ENCODE measurements at places on chromosomes 12 and 14.

DNA sequence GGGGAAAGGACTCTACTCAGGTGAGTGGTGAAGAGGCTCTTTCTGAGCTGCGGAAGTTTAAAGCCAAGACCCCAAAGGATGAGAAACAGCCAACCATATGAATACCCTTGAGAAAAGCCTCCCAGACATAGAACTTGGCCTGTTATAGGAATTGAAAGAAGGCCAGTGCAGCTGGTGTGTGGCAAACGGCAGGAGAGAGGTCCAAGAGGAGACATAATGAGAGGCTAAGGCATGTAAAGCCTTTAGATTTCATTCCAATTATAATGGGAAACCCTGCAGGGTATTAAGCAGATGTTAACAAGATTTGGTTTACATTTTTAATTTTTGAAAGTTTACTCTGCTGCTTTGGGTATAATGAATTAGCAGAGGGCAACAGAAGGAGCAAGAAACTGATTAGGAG is 552.1 kb upstream of the FBXO33 start:
- no peak for DNase-seq

DNA sequence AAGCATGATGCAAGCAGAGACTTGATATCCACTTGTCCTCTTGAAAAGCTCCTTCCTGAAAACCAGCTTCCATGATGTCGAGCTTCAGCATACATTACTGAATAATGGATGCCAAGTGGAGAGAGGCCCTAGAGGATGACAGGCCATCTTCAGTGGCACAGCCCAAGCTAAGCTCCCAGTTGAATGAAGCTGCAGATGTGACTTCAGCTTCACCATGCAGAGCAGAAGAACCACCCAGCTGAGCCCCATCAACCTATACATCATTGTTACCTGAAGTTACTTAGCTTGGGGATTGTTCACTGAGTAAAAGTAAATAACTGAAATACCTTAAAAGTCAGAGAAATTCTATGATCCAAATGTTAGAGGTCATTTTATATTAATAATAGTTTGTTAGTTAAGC is 93.6 kb downstream of the HECTD4 start:
- no peak for DNase-seq

- no peak for DNase-seq
Observed at GRCh38 chr14:101937926-101938767, 26.2 kb upstream of the DYNC1H1 start.

- DNase-seq, result no peak
Observed at GRCh38 chr12:65597527-65597926, 226.8 kb upstream of the HMGA2 start.

GRCh38 chr14:92895352-92895878 is 27.5 kb upstream of the CHGA start:
- no peak for DNase-seq

GRCh38 chr14:75232191-75232590 is 46.4 kb upstream of the FOS start:
- no peak for DNase-seq

DNA sequence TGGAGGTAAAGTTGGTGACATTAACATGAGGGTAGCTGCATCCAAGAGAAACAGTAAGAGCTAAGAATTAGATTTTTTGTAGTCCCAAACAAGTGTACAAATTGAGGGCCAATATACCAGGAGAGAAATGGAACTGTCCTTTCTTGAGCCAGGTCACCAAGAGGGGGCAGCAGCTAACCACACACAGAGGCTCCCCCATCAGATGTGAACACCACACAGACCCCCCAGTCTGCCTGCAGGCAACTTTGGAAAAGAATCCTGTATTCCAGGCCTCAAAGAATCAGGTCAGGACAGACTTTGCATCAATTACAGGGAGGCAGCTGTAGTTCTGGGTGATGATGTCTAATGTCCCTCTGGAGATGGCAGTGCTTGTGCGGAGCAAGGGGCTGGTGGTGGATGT is 77.9 kb downstream of the SPTB start:
- DNase-seq, result no peak

DNA sequence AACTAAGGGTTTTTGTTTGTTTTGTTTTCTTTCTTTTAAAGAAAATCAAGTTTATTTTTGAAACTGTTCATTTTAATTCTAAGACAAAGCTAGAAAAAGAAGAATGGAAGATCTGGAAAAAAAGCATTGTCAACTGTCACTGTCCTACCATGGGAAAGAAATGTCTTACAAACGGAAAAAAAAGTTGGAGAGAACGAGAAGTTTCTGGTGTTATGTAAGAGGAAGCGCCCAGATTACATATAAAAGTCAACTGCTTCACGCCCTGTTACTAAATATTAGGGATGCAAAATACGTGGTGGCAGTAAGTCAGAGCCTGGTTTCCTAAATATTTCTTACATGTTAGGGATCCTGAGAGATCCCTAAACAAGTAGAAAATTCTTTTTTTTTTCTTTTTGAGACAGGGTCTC is 14.3 kb upstream of the FBXL14 start:
- DNase-seq, result no peak

GRCh38 chr12:125861299-125862281 is 796.4 kb downstream of the AACS start:
- no peak for DNase-seq

DNA sequence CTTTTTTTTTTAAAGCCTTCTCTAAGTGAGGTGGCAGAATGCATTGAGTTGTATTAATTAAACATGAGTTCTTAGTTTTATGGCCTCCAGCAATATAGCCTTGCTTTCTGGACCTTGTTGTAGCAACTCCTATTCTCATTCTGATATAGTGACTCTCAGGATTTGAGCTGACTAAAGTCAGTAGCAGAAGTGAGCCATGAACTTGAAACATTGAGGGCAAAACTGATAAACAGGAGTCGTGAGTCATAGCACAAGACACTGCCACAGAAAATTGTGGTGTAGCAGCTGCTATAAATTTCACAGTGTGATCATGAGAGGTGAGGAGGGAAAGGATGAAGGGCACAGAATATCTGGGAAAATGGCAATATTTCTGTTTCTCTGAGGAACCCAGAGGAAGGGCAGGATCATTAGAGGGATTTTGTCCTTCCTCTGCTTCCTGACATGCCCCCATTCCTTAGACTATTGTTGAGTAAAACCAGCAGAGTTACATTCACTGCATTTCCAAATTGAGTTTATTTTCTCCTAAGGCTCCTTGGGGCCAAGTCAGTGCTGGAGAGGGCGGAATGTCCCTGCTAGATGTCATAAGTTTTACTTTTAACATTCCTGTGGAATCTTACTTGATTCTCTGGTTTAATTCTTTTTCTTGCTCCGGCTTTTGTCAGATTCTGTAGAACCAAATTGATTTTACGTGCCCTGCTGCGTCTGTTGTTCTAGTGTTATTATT is 7.5 kb downstream of the KLRG1 start:
- no peak for DNase-seq

- no peak for DNase-seq
Observed at GRCh38 chr12:39332661-39333175, 110.2 kb downstream of the KIF21A start.

GRCh38 chr12:2288001-2288400 is 235.2 kb downstream of the CACNA1C start:
- DNase-seq, result no peak

GRCh38 chr14:90605430-90605829 is 208.6 kb downstream of the CALM1 start:
- no peak for DNase-seq

GRCh38 chr12:17992002-17992656 is 97.9 kb downstream of the RERGL start:
- peak; percentile 23 for DNase-seq

DNA sequence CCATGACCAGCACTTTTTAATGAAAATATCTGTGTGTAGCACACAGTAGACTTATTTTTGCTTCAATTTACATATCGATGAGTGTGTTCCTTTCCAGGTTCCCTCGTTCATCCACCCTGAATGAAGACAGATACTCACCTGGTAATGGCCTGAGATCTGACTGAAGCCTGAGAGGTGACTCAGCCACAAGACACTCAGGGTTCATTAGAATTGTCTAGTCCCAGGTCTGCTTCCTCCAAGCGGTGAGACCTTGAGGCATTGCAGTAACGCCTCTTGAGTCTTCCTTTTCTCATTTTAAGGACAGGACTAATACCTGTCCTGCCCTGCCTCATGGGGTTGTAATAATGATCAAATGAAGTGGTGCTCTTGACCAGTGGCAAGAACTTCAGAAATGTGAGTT is 11.5 kb upstream of the KCNK13 start:
- no peak for DNase-seq

DNA sequence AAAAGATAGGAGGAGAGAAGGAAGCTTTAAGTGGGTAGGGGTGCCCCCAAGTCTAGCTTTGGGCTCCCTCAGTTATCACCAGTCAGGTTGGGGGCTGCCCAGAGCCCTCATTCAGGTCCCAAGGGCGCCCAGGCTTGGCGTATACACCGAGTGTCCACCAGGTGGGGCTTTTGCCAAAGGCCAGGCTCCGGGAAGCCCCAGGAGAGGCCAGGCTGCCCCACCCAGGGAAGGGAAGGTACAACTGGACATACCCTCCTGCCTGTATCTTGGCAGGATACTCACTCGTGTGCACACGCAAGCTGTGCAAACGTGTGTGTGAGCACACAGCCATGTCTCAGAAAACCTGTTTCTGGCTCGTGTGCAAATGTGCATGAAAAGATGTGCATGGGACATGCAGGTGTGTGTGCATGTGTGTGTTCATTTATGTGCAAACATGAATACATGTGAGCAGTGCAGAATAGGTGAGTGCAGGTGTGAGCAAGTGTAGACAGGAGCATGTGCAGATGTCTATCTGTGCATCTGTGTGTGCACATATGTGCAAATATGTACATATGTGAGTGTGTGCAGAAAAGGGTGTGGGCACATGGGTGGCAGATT is 103.9 kb upstream of the MYL2 start:
- DNase-seq, result no peak

GRCh38 chr12:69389831-69390230 is 30.3 kb downstream of the YEATS4 start:
- DNase-seq, result peak; percentile 45

GRCh38 chr14:43792980-43793379 is 714.1 kb downstream of the FSCB start:
- no peak for DNase-seq

DNA sequence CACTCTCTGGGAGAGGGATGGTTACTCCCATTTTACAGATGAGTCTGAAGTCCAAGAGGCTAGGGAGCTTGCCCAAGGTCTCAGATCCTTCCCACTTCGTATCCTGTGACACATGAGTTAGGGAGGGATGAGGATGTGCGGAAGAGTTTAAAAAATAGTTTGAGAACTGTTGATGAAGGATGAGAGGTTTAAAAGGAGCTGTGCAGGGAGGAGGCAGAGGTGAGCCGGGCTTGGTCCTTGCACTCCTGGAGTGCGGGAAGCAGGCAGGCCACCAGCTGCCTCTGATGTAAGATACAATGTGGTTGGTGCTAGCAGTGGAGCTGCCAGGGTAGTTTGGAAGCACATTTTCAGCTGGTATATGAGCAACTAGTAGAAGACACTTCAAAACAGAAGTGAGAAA is 46.5 kb downstream of the TSPAN9 start:
- DNase-seq, result no peak

GRCh38 chr14:101957406-101958234 is 6.8 kb upstream of the DYNC1H1 start:
- no peak for DNase-seq

DNA sequence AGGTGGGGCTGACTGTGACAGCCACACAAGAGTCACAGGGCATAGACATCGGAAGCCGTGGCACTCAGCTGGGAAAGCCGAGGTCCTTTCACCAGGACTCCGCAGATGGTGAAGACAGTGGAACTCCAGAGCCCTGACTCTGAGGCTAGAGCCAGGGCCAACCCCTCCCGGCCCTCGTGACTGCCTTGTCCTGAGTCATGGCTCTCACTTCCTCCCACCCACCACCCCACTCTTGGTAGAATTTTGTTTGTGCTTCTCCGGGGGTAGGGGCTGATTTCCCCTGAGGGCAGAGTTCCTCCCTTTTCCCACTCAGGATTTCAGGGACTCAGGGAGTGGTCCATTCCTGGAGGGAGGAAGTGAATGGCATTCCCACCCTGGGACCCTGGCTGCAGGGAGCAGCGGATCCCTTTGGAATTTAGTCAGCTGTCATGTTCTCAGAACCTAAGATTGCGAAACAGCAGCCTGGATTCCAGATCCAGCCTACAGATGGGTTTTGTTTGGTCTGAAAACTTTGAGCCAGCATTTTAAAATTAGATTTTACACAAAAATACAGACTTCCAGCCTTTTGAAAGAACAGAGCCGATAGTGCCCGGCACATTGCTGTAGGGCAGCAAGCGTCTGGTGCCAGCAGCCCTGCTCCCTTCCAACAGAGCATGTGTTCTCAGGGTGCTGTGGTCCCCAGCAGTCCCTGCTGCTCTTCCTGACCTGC is 50.7 kb downstream of the TPCN1 start:
- no peak for DNase-seq

- no peak for DNase-seq
Observed at GRCh38 chr14:77242752-77243151, 28.3 kb downstream of the NGB start.

DNA sequence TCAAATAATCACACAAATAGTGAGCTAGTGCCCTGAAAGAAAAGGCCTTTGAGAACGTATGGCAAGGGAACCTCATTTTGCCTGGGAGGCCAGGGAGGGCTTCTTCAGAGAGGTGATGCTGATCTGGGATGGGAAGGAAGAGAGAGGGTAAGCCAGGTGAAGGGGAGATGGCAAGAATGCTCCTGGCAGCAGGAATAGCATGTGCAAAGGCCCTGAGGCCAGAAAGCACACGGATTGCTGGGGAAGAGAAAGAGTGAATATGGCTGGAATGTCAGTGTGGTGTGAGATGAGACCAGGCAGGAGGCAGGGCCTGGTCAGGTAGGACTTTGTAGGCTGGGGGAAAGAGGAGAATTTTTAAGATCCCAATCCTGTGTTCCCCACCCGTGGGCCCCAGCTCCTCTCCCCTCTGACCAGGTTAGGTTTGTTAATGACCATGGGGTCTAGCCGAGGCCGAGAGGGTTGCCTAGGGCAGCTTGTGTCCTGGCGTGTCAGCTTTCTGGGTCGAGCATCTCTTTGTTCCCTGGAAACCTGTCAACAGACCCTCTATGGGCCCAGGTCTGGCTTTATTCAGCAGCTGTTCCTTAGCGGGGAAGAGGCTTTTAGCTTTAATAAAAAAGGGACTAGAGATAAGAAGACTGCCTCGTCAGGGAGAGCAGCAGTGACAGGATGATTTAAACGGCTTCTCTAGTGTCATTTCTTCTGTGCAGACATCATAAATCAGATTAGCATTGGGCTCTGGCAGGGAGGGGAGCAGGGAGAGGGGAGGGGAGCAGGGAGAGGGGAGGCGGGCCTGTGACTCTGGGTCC is 123.4 kb downstream of the ADCK1 start:
- no peak for DNase-seq

GRCh38 chr12:85874031-85874461 is at the start of gene NTS:
TSS of gene NTS (plus strand) at chr12:85874295. CDS start at chr12:85874404, 109 bp downstream.
- no peak for DNase-seq

GRCh38 chr12:90298289-90298948 is 589.8 kb upstream of the ATP2B1 start:
- no peak for DNase-seq

DNA sequence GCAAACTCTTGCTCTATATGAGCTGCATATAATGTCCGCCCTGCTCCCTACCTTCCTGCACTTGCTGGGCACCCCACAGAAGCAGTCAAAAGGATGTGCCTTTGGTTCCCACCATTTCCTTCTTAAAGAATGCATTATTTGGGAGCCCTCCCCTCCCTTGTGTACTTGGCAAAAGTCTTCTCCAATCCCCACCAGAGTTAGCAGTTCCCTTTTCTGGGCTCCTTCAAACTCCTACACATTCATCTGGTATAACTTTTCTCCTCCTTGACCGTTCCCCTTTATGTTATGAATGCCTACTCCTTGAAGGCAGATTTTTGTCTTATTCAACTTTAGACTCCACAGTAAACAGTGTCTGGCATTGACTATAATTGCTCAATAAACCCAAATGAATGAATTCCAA is 27.8 kb downstream of the AREL1 start:
- no peak for DNase-seq

GRCh38 chr14:88552876-88553275 is 1.9 kb downstream of the PTPN21 start:
- DNase-seq, result no peak

GRCh38 chr14:92581966-92582566 is 68.5 kb downstream of the RIN3 start:
- no peak for DNase-seq

Measured in glomerular endothelial cell (primary cell).